Renal cortical epithelial cell (primary cell): ENCODE measurements at places on chromosomes 12 and 14.

DNA sequence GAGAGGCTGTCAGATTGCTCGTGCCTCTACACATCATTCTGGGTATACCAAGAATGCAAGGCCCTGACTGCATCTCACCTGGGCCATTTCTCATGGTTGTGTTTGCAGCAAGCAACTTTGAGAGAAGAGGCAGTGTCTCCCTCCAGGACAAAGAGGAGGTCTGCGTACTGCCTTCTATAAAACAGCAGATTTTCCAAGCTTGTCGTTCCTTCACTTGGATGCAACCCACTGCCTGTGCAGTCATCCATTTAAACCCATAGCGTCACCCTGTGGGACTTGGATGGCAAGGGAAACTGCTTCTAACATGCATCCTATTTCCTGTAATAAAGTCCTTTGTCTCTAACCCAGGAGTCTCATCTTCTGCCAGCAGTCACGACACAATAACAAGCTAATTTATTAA, 1.3 kb downstream of the POMT2 start:
- peak; percentile 51 for DNase-seq

GRCh38 chr12:52691076-52691840, 11.1 kb upstream of the KRT1 start:
- DNase-seq, result no peak

- peak; percentile 23 for DNase-seq
Observed at GRCh38 chr12:26614011-26614616, 218.9 kb downstream of the ITPR2 start.

DNA sequence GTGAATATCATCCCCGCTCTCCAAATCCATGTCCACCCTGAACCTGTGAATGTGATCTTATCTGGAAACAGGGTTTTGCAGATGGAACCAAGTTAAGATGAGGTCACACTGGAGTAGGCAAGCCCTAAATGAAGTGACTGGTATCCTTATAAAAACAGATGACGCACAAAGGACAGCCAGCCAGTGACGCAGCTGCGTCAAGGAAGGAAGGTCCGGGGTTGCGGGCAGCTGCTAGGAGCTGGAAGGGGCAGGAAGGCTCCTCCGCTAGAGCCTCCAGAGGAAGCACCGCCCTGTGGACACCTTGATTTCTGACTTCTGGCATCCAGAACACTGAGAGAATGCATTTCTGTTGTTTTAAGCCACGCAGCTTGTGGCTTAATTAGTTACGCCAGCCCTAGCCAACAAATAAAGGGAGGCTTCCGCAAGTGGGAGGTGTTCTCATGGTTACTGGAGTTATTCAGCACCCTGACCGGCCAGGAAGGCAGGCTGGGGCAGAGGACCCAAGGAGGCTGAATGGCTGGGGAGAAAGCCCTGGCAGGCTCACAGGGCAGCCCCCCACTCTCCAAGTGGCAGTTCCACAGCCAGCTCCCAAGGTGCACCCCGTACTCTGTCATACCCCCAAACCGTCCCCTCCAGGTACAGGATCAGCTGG, 127.6 kb upstream of the NCOR2 start:
- DNase-seq, result peak; percentile 96

DNA sequence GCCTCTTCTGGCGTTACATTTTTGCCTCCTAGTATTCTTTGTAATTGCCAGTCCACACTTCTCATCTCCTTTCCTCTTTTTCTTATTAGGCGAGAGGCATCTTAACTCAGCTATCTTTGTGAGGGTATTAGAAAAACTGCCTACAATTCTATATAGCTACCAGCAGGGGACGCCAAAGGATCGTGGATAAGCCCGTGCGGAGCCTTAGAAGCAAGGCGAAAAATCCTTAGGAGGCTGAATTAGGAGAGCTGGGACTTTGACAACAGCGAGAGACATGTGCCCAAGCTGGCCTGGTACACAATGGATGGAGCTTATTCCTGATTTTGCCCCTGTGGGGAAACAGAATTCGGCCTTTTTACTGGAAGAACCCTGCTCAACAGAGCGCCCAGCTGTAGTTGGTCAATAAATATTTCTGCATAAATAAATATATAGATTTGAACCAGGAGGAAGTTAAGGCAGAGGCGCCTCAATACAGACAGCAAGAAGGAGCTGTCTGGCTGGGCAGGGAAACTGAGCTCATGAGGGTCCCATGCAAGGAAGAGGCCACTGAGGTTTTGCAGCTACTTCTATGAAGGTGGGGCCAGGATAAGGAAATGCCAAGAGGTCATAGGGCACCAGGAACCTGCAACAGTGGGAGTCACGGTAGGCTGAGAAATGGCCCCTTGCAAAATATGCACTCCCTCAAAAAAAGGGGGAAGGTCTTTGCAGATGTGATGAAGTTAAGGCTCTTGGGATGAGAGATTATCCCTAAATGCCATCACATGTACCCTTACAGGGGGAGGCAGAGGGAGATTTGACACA, 14.6 kb upstream of the RBM19 start:
- peak; percentile 52 for DNase-seq
